ENCODE measurements at places on chromosomes 4 and X.

DNA sequence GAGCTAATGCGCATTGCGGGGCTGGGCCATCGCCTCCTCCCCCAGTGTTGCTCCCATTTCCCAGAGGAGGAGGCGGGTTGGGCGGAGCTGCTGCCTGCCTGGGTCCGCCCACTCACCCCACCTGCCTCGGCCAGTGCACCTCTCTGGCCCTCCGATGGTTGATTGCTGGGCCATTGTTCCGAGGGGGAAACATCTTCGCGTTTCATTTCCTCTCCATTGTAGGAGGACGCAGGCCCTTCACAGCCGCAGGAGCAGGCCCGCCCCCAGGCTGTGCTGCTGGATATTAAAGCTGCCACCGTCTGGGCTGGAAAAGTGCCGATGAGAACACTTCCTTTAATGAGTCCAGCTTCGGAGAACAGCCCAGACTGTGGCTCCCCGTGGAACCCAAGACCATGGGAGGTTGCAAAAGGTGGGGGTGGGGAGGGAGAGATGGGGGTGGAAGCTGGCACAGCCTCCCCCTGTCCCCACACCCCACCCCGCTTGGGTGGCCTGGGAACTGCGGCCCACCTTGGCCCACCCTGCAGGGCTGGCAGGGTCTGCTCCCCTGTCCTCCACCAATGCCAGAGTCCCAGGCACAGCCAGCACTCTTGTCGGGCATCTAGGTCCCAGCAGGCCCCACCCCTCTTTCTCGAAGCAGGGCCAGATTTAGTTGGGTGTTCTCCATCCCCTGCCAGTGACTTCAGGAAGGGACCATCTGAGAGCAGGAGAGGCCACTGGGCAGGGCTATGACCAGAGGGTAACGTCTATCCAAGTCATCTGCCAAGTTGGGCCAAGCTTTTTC is 96.6 kb downstream of the ADRA2C start:
- DNase-seq: no peak

DNA sequence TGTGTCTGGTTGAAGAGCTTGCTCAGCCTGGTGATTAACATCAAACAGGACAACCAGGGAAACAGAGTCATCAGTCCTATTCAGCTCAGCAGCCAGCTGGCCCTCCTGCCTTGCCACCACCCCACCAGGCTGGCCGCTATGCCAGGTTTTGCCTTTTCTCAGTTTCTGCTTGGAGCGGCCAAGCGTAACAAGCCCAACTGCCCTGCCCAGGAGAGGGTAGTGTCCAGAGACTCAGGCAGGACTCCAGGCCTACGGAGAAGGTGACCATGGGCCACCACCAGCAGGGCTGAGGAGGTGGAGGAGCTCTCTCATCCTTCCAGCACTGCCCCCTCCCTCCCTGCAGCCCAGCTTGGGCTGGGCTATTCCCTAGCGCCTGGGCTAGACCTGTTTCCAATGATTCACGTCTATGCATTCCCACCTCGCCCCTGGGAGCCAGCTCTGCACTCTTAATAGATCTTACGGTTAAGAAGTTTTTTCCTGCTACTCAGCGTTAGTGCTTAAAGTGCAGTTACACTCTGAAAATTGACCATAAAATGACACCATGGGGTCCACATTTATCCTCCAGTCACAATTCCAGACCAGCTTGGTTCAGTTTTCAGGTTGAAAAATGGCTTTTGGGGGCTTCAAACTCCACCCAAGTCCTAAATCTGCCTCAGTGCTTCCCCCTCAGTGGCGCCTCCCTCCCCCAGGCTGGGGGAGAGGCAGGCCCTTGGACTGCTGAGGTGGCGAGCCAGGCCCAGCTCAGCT is 124.0 kb upstream of the PJA1 start:
- DNase-seq: peak; percentile 47

- no peak for DNase-seq
Measured at GRCh38 chr4:185838104-185838452, 26.1 kb upstream of the SORBS2 start.

- no peak for DNase-seq
Measured at GRCh38 chrX:143934542-143934941, 50.7 kb downstream of the UBE2NL start.

DNA sequence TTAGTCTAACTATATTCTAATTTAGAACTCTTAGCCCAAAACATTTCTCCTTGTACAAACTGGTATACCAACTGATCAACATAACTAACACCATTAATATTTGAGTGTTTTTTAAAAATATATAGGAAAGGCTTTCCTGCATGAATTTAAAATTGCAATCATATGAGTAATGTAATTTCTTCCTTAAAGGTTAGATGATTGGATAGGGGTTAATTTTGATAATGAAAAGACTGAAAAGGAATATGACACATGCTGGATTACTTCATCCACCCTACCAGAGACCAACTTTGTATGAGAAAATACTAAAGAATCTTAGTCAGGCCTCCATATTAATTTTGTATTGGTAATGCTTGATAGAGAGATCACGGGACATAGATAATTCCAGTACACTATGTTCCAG is 25.1 kb upstream of the PLS3 start:
- peak; percentile 5 for DNase-seq

DNA sequence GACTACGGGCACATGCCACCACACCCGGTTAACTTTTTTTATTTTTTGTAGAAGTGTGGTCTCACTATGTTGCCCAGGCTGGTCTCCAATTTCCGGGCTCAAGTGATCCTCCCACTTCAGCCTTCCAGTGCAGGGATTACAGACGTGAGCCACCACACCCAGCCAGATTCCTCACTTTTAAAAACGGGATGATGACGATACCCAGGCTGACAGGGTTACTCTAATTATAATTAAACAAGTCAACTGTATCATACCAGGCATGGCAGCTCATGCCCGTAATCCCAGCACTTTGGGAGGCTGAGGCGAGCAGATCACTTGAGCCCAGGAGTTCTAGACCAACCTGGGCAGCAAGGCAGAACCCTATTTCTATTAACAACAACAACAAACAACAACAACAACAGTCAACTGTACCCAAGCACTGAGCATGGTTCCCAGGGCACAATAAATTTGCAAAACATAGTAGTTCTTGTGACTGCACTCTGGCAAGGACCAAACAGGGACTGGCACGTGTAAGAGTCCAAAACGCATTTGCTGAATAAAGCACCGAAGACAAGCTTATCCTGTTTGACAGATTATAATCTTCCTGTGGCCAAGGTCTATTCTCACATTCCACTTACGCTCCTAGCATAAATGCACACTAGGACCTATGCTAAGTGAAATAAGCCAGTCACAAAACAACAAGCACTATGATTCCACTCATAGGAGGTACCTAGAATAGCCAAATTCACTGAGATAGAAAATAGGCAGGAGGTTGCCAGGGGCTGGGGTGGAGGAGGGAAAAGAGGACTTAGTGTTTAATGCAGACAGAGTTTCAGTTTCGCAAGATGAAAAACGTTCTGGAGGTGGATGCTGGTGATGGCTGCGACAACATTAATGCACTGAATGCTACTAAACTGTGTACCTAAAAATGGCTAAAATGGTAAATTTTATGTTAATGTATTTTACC is 77.5 kb downstream of the IRF2 start:
- no peak for DNase-seq

- peak; percentile 68 for DNase-seq
Measured at GRCh38 chr4:112813790-112814189, 176.8 kb downstream of the LARP7 start.

DNA sequence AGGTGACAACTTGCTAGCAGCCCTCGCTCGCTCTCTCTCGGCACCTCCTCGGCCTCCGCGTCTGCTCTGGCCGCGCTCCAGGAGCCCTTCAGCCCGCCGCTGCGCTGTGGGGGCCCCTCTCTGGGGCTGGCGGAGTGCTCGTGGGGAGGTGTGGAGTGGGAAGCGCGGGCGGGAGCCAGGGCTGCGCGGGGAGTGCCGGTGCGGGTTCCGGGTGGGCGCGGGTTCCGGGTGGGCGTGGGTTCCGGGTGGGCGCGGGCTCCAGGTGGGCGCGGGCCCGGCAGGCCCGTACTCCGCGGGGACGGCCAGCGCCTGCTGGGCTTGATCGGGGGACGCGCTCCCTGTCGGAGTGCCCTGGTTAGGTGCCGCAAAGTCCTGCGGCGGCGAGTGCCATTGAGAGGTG is 384.3 kb downstream of the GPM6A start:
- no peak for DNase-seq

- no peak for DNase-seq
Measured at GRCh38 chr4:72938516-72938915, 131.0 kb downstream of the COX18 start.

DNA sequence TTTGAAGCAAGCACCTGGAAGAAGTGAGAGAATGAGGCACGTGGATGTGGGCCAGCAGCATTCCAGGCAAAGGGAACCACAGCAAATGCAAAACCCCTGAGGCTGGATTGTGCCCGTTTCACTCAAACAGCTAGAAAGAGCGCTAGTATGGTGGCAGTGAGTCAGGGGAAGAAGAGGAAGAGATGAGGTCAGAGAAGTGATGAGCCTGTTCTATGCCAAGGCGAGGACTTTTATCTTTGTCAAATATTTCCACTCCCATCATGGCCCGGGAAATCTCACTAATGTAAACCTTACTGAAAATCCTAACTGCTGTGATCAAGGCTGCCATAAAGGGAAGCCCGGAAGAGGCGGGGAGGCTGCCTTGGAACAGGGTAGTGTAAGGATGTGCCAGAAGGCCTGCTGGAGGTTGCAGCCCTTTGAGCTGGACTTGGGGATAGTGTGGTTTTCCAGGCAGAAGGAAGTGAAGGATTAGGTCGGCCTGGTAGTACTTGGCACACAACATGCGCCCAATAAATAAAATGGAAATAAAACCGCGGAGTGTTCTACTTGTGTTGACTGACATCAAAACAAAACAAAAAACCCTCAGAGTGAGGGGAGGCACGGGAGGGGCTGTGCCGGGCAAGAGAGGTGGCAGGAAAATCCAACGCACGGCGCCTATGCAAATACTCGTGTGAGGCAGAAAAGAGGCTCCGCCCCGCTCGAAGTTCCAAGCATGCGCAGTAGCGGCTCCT is 1.2 kb upstream of the CDK16 start:
- DNase-seq: peak; percentile 68

- DNase-seq: peak; percentile 9
Measured at GRCh38 chrX:147917700-147918695, 6.3 kb downstream of the FMR1 start.

DNA sequence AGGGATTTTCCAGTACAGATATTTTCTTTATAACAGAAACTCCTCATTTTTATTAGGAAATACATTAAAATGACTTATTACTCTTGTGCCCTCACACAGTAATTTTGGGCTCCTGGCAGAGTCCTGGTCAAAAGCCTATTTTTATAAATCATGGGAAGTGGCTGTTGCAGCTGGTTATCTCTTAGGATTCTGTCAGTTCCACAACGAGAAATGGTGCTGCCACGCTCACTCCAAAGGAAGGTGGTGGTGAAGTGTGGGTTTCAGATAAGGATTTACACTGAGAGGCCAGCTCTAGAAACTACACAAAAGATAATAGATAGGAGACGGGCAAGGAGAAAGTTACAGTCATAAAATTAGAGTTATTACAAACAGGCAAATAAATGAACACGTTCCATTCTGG is 159.2 kb upstream of the FAM241A start:
- DNase-seq: no peak

DNA sequence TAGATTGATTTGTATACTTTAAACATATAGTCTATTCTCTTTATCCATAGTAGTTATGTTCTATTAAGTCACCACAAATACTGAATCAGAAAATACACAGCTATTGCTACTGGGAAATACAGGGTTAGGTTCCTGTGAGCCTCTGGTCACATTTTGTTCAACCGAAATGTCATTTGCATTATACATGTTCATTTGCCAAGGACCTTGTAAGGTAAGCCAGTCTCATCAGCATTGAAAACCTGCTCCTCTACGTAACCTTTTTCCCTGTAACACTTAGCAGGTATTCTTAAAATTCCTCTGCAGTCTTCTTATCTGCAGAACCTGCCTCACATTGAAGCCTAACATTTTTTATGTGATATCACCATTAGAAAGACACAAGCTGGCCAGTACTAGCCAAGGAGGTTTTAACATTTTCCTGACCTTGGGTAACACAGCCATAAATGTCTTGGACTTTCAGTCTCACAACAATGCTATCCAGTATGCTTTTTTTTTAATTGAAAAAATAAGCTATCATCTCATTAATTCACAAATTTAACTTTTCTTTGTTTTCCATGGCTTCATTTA is 765.7 kb upstream of the IGFBP7 start:
- DNase-seq: no peak

DNA sequence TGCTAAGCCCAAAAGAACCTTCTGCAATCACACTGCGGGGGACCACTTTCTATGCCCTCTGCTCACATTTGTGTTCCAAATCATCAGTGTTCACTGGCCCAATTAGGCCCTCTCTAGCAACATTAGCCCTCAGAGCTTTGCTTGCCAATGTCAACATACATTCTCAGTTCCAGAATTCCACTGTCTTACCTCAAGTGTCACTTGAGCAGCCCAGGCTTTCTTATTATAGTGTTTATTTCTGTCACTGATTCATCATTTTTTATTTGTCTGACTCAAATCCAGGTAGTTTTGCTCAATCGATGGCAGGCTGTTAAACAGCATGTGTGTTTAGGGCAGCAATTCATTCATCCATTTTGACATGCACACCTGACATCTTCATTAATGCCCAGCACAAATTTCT is 291.2 kb downstream of the TEX13A start:
- DNase-seq: no peak

GRCh38 chr4:156941940-156942548 is 29.6 kb downstream of the PDGFC start:
- peak; percentile 95 for DNase-seq

DNA sequence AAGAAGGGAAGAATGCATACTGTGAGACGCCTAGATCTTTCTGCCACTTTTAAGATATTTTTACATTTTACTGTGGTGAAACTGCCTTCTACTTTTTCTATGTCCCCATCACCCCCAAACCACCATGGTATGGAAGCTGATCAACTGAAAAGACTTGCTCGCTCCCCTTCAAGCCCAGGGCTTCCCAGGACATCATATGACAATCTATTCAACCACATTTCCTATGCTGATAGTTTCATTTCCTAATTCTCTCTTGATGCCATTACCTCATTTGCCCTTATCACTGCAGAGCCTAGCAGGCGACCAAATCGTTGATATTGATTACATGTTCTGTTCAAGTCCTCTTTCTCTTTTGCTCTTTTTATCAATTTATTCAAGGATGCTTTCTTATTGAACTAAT is 40.1 kb upstream of the KLHL34 start:
- DNase-seq: no peak

GRCh38 chrX:46642145-46642544 is 68.6 kb downstream of the CHST7 start:
- DNase-seq: peak; percentile 26

All from fibroblast of skin of right biceps (primary cell).